ENCODE measurements at places on chromosomes 12 and 14.

DNA sequence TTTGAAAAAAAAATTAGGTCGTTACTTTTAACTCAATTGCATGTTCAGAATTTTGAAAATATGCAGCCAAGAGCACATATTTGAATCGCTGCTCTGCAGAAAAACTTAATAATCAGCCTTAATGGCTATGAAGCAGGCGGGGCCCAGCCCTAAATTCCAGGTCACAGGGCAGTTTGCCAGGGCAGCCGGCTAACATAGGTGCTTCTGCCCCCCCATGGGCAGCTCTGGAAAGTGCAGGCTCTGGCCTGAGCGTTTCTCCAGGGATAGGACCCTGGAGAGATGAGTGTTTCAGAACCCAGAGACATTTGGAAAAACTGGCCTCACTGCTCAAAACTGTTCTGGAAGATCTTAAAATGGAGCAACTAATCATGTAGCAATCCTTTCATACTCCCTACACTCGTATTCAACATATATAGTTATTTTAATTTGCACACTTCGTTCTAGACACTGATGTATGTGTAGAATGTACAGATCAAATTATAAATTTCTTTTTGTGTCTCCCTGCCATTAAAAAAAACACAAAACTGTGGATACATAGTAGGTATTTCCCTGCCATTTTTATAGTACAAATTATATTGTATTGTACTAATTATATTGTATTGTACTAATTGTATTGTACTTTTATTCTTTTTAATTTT, 26.0 kb upstream of the PTGR2 start:
- peak; percentile 87 for DNase-seq

GRCh38 chr12:116520801-116521471, 38.2 kb upstream of the MAP1LC3B2 start:
- DNase-seq: no peak

DNA sequence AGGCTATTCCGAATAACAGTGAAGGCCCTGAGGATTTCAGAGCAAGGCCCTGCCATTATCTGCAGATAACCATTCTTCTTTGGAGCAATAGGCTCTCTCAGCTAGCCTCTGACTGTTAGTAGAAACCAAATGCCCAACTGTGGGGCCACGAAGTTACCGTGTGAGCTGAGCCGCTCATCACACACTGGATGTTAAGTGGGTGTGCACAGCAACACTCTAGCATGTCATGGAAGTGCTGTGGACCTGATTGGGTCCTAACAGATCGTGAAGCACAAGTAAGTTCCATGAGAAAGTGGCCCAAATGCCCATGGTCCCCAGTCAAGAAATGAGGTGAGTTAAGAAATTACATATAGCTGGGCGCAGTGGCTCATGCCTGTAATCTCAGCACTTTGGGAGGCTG, 190.4 kb downstream of the ALG10 start:
- DNase-seq: no peak

GRCh38 chr12:86772696-86773095, 516.5 kb upstream of the MGAT4C start:
- DNase-seq: no peak

DNA sequence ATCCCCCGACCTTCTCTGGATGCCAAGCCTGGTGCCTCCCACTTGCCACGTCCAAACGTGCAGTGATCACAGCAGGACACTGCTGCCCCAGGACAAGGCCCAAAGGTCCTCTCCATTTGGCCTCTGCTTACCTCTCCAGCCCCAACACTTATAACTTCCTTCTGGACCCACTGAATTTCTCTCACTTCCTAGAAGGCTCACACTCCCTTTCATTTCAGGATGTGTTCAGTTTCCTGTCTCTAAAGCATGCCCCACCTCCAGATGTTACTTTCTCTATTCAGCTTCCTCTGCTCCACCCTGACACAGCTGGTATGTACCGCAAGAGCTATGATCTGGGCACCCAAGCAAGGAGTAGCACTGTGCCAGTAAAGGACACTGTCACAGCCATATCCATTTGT, 33.0 kb downstream of the CDKL1 start:
- DNase-seq: no peak

DNA sequence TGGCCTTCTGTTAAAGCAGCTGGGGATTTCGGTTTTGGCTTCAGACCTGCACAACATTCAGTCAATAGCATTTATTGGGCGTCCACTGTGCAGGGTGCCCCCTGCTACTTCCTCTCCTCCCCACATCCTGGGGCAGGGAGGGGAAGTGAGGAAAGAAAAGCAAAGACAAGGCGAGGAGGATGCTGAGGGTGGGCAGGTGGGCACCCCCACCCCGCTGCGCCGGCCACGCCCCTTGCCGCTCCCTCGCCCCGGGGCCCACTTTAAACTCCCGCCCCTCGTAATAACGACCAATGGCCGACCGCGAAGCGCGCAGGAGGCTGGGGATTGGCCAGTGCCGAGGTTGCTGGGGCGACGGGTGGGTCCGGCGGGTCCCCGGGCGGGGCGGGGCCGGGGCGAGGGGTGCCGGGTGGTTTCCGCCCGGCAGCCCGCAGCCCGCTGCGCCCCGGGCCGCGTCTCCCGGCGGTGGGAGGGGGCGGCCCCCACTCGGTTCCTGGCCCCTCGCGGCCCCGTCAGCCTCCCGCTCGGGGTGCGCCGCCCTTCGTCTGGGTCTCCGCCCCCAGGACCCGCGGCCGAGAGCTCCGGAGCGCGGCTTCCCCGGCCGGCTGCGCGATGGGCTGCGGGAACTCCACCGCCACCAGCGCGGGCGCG, at the start of gene C12orf75:
Gene C12orf75 (plus strand): TSS at position 409 of the 648 bp plus-strand sequence. CDS start 201 bp downstream, at position 610.
- peak; percentile 60 for DNase-seq
